Right ventricle myocardium superior (tissue), 1 donor: ENCODE measurements at places on chromosomes 7 and 10. TPM values are rescaled to one million over a fixed set of nuclear protein-coding genes. Genes with fewer than 3 reads are reported as not detected.

The CALHM2 gene
- 11.6 TPM for total RNA-seq

The PLA2G12B gene
- 0.73 TPM for total RNA-seq

The NAT16 gene
- not detected for total RNA-seq

The ST8SIA6 gene
- total RNA-seq = 6.3 TPM

The CYP3A7 gene
- not detected for total RNA-seq

The SPRN gene
- total RNA-seq = not detected

The MKX gene
- total RNA-seq = not detected

The SPDYE2 gene
- not detected for total RNA-seq

The ICA1 gene
- total RNA-seq = 37.1 TPM

The ACSL5 gene
- 6.0 TPM for total RNA-seq

The INTS15 gene
- total RNA-seq = 15.6 TPM

The TTYH3 gene
- total RNA-seq = 12.6 TPM

The HABP2 gene
- 0.24 TPM for total RNA-seq

The MMRN2 gene
- 33.5 TPM for total RNA-seq

The PNLIPRP2 gene
- not detected for total RNA-seq

The PAXIP1 gene
- 5.5 TPM for total RNA-seq

The SCART1 gene
- 0.51 TPM for total RNA-seq

The TFPI2 gene
- 1.3 TPM for total RNA-seq

The DNAJC2 gene
- total RNA-seq = 11.9 TPM

The KLLN gene
- total RNA-seq = 0.30 TPM

The VWDE gene
- not detected for total RNA-seq

The ANKRD30A gene
- total RNA-seq = not detected

The ZNF467 gene
- 5.2 TPM for total RNA-seq

The FOXP2 gene
- 2.3 TPM for total RNA-seq

The GATA3 gene
- total RNA-seq = 0.83 TPM

The ZDHHC6 gene
- total RNA-seq = 16.5 TPM

The COPS6 gene
- total RNA-seq = 107 TPM

The CALHM1 gene
- total RNA-seq = not detected

The HNRNPA2B1 gene
- total RNA-seq = 400 TPM

The TMEM184A gene
- total RNA-seq = 0.30 TPM

The MMD2 gene
- total RNA-seq = not detected

The NEURL1 gene
- 0.05 TPM for total RNA-seq

The SHTN1 gene
- total RNA-seq = 2.6 TPM

The CDC14C gene
- not detected for total RNA-seq

The SLC25A28 gene
- total RNA-seq = 40.9 TPM

The CNPY1 gene
- total RNA-seq = not detected

The HOXA3 gene
- total RNA-seq = 0.35 TPM

The HOXA9 gene
- not detected for total RNA-seq

The LIPK gene
- not detected for total RNA-seq

The SOSTDC1 gene
- total RNA-seq = 0.67 TPM

The ANKRD1 gene
- 1,733 TPM for total RNA-seq

The IRF5 gene
- total RNA-seq = 1.9 TPM

The CYP2C19 gene
- 0.11 TPM for total RNA-seq

The BLOC1S2 gene
- total RNA-seq = 15.9 TPM

The KAZALD1 gene
- 5.0 TPM for total RNA-seq
